ENCODE measurements at places on chromosomes 2 and 18.

GRCh38 chr2:227816507-227817294 is 3.1 kb downstream of the CCL20 start:
- no peak for DNase-seq

DNA sequence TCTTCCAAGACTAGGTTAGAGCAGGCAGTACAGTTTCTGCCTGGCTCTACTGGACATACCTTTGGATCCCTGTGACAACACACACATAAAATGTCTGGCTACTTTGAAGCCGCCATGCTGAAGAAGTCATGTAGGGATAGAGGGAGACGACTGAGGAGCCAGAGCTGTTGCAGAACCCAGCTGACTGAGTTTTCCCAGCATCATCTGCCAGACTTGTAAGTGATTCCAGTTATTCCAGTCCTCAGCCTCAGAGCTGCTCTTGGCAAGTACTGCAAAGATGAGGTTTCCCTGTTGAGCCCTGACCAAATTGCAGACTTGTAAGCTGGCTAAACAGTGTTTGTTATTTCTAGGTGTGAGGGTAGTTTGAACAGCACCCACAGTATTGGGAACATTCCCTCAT is 31.5 kb upstream of the TSPYL6 start:
- DNase-seq, result peak; percentile 47

DNA sequence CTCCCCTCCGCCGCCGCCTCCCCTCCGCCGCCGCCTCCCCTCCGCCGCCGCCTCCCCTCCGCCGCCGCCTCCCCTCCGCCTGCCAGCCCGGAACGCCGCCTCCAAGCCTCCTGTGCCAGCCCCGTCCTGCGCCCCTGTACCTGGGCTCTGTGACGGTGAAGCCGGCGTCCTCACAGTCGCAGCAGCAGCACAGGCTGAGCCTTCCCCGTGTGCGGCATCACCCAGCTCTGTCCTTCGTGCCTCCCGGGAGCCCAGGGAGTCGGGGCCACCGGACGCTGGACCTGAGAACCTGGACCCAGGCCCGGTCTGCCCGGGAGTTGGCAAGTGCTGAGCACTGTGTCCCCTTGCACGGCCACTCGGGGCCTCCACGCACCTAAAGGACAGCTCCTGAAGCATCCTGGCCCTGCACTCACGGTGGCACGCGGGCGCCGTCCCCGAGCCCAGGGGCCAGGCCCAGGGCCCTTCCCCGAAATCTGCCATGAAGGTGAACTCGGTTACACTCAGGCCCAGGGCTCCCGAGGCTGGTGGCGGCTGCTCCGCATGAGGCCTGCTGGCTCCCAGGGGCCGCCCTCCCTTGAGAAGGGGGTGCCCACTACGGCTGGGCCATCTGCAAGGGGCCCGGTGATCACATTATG is 32.9 kb downstream of the RTP5 start:
- no peak for DNase-seq

- DNase-seq, result peak; percentile 50
These were observed 38.0 kb upstream of the ERMN start for GRCh38 chr2:157363612-157364101.

DNA sequence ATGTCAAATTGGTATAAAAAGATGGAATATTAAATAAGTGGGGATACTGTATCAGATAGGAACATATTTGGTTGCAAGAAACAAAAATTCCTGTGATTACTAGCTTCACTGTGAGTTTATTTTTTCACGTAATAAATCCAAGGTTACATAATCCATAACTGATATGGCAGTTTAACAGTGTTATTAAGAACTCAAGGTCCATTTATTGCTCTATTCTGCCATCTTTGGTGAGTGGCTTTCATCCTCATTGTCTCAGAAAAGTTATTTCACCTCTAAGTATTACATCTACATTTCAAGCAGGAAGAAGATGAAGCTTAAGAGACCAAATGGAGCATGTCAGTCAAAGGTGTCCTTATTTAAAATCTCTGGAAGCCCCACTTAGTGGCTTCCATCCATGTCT is 37.2 kb downstream of the YIPF4 start:
- DNase-seq, result no peak

- no peak for DNase-seq
These were observed 3.2 kb downstream of the CD226 start for GRCh38 chr18:69944436-69944835.

- DNase-seq, result no peak
These were observed 95.0 kb upstream of the CCDC68 start for GRCh38 chr18:55054021-55054990.

DNA sequence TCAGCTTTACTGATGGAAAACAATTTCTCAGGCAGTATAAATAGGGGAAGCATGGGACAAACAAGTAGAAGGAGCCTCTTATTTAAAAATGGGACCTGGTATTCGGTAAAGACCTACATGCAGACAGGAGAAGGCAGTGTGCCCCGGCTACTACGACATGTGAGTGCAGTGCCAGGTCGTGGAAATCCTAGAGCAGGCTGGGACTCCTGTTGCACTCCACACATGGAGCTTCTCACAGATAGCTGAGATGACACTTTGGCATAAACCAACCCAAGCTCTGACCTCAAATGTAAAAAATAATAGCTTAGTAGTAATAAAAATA is 885 bp upstream of the DSEL start:
- DNase-seq, result peak; percentile 53

- DNase-seq, result no peak
These were observed 5.6 kb downstream of the PAX8 start for GRCh38 chr2:113273027-113273551.

DNA sequence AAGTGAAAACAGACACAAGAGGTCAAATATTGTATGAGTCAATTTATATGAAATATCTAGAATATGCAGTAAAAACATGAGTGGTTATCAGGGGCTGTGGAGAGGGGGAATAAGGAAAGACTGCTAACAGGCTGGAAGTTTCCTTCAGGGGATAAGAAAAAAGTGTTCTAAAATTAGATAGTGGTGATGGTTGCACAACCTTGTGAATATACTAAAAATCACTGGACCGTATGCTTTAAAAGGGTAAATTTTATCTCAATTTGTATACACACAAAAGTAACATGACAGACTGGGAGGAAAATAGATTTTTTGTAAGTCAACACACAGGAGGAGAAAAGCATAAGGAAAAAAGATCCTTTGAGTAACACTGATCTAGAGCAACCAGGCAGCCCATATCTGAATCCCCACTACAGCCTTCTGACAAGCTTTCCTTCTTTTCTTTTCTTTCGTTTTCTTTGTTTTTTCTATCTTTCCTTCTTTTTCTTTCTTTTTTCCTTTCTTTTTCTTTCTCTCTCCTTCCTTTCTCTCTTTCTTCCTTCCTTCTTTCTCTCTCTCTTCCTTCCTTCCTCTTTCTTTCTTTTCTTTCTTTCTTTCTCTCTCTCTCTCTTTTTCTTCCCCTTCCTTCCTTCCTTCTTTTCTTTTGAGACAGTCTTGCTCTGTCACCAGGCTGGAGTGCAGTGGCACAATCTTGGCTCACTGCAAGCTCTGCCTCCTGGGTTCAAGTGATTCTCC is 95.4 kb downstream of the AAK1 start:
- DNase-seq, result no peak

- no peak for DNase-seq
These were observed 348.9 kb downstream of the HRH4 start for GRCh38 chr18:24809173-24809950.

- DNase-seq, result no peak
These were observed 239.7 kb downstream of the GPD2 start for GRCh38 chr2:156675896-156676295.

DNA sequence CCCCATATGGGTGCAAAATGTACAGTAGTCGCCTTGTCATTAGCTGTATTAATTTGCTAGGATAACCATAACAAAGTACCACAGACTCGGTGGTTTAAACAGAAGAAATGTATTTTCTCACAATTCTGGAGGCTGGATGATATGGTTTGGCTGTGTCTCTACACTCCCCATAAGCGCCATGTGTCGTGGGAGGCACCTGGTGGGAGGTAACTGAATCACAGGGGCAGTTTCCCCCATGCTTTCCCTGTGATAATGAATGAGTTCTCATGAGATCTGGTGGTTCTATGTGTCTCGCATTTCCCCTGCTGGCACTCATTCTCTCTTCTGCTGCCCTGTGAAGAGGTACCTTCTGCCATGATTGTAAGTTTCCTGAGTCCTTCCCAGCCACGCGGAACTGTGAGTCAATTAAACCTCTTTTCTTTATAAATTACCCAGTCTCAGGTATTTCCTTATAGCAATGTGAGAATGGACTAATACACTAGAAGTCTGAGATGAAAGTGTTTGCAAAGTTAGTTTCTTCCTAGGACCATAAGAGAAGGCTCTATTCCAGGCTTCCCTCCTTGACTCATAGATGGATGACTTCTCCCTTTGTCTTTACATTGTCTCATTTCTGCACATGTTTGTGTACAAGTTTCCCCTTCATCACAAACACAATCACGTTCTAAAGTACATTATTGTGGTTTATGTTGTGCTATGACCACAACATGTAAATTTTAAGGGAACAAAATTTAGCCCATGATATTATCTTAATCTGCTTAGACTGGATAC is 1442.6 kb downstream of the SUCLG1 start:
- no peak for DNase-seq

DNA sequence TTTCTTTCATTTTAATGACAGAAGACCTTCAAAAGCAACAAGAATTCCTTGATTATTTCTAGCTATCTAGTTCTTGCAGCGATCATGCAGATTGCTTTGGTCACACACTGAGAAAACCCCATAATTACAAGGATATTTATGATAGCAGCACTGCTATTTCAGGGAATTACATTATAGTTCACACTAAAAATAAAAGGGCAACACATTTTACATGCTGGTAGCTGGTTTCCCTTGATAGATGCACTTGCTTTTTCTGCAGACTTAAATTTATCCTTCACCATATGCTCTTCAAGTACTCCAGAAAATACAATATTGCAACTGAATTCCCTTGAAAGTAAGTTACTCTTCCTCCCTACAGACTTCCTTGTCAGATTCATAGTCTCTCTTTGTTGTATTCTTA is 751.1 kb downstream of the CCDC85A start:
- no peak for DNase-seq

- peak; percentile 55 for DNase-seq
These were observed at the start of gene LAMA3 for GRCh38 chr18:23689031-23689615. Gene LAMA3 (plus strand): TSS chr18:23689453. CDS start chr18:23689684, 231 bp downstream.

Measured in myocyte (in vitro differentiated cells).